Retina (tissue), 1 donor: ENCODE measurements at places on chromosomes 6 and 20.

- peak; percentile 39 for DNase-seq
Observed at GRCh38 chr6:134517145-134517658, 199.3 kb upstream of the SGK1 start.

DNA sequence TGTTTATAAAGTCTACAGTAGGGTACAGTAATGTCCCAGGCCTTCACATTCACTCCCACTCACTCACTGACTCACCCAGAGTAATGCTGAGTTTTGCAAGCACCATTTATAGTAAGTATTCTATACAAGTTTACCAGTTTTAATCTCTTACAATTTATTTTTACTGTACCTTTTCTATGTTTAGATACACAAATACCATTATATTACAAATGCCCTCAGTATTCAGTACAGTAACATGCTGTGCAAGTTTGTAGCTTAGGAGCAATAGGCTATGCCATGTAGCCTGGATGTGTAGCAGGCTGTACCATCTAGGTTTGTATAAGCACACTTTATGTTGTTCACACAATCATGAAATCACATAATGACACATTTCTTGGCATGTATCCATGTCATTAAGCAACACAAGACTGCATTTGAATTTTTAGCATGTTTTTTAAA, 673.6 kb downstream of the CD109 start:
- DNase-seq, result no peak

DNA sequence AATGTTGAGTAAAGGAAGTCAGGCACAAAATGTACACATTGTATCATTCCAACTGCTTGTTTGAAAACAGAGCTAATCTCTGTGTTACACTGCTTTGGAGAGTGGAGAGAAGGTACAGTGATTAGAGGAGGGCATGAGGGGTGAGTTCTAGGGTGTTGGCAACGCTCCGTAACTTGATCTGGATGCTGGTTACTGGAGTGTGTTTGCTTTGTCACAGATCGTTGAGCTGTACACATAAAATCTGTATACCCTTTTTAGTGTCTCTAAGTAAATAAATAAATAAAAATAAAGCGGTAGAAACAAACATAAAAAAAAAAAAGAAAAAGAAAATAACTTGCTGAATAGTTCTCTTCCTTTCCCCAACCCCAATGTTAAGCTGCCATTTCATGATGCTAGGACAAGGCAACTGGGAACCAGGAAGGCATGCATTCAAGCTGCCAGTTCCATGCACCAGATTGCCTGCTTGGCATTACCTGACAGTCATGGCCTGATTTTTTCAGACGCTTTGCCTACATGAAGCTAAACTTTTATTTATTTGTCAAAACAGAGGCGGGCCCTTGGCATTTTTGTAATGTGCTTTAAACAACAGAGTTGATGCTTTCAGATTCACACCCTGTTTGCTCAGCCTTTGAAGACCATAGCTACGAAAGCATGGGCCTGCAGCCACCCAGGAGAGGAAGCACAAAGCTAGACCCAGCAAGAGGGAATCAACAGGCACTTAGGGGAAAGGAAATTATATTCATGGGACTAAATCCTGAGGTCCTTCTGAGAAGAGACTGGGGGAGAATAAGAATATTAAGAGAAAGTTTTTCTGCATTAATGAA, 21.2 kb downstream of the TNFRSF21 start:
- DNase-seq, result no peak

GRCh38 chr20:10497791-10498190, 62.7 kb downstream of the SLX4IP start:
- no peak for DNase-seq

- no peak for DNase-seq
Observed at GRCh38 chr6:157148391-157149323, 174.7 kb downstream of the TMEM242 start.

- DNase-seq, result no peak
Observed at GRCh38 chr6:163768905-163769304, 354.4 kb downstream of the QKI start.

GRCh38 chr6:54633601-54634000, 213.0 kb upstream of the FAM83B start:
- DNase-seq, result no peak

DNA sequence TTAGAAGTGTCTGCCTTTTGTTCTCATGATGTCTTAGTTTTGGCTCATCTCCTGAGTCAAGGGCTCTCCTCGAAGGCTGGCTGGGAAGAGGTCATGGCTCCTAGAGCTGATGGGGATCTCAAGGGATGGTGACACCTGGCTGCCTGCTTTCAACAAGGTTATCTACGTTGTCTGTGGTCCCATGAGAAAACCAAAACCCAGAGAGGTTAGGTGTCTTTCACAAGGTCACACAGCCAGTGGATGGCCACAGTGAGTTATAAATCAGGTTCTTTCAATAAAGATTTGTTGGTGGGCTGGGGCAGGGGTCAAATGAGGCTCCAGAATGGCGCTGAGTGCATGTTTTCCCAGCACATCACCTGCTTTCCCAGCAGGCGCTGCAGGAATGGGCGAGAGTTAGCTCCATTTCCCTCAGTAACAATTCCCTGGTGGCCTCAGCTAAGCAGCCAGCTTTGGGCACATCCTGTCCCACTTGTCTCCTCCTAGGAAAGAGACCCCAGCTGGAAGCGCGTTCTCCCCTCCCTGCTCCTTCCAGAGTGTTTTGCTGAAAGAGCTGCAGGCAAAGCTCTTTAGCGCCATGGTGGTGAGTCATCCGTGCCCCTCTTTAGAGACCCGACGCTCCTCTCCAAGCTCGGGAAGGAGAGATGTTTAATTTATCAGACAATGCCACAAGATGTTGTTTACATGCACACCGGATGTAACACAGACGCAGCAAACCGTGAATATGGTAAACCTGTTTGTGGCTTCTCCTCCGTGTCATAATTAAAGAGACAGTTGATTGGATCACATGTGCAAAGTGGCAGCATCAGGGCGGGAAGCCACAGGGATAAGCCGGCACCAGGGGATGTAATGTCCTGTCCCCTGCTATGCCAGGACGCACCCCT, 109.7 kb downstream of the LRFN2 start:
- DNase-seq, result peak; percentile 75

DNA sequence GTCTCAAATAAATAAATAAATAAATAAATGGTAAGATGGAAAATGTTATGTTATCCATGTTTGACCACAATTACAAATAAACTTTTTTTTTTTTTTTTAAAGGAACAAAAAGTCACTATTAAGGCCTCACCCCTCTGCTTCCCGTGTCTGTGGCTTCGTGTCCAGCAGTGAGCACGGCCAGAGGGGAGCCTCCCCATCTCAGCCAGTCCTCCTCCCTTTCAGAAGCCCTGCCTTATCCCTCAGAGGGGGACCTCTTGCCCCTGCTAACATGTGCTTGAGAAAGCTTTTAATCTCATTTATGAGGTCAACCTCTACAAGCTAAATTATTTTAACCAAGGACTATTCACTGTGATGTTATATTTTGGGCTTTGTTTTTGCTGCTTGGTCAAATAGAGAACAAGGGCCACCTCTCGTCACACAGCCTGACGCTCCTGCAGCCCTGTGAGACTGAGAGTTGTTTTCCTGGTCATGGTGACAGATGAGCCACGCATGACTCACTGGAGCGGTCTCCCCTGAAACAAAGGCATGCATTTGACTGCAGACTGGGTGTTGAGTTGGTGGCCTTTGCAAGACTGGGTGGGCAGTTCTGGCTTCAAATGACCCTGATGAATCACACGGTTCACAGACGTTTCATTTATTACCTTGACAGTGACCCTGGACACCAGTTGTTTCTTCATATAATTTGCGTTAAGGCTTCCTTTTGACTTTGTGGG, 131.8 kb downstream of the TIAM2 start:
- peak; percentile 51 for DNase-seq

DNA sequence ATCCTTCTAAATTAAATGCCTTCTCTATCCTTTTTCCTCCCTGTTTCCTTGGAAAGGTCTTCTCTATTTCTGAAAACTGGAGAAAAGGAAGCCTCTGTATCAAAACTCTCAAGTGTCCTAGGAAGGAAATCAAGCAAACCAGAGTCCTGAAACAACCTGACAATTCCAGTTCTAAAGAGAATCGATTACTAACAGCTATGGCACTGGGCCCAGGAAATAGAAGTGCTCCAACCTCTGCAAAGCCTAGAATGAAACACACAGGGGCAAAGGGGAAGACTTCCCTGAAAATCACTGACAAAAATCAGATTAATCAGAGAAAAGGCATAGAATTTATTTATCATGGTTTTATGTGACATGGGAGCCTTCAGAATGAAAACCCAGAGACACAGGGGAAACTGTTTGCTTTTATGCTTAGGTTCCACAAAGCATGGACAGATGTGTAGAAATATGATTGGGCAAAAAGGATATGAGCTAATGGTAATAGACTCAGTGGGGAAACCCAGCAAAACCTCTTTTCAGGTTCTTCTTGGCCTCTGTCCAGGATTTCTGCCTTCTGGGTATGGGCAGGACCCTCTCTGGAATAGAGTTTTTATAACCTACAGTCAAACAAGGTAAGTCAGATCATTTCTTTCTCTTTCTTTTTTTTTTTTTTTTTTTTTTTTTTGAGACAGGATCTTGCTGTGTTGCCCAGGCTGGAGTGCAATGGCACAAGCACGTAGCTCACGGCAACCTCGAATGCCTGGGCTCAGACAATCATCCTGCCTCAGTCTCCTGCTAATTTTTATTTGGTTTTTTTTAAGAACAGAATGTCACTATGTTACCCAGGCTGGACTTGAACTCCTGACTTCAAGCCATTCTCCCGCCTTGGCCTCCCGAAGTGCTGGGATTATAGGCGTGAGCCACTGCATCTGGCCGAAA, 91.7 kb downstream of the CD24 start:
- DNase-seq, result no peak

- no peak for DNase-seq
Observed at GRCh38 chr20:54320148-54320607, 112.3 kb downstream of the PFDN4 start.

DNA sequence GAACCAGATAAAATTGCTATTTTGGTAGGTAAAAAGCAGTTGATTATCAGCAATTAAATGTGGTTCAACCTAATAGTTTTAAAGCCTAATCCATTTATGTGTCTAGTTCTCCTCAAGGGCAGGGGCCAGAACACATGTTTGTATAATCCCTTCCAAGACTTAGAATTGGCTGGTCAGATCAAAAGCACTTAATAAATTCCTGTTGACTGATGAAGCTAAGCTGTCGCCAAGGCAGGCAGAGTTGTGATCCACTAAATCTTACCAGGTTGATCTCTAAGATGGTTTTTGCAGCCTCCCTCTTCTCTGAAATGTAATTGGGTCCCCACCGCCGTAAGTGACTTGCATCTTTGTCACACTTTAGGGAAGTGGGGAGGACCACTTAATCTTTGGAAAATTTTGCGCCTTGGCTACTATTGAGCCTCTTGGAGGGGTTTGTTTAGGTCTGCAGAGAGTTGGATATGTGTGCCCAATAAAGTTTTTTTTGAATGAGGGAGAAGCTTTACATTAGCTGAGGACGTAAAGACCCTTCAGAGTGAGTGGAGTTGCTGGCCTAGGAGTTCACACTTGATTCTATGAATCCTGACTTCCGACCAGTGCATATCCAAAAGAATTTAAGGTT, 65.9 kb downstream of the PHF20 start:
- DNase-seq, result peak; percentile 13

GRCh38 chr6:62652692-62653328, 366.8 kb upstream of the KHDRBS2 start:
- no peak for DNase-seq

DNA sequence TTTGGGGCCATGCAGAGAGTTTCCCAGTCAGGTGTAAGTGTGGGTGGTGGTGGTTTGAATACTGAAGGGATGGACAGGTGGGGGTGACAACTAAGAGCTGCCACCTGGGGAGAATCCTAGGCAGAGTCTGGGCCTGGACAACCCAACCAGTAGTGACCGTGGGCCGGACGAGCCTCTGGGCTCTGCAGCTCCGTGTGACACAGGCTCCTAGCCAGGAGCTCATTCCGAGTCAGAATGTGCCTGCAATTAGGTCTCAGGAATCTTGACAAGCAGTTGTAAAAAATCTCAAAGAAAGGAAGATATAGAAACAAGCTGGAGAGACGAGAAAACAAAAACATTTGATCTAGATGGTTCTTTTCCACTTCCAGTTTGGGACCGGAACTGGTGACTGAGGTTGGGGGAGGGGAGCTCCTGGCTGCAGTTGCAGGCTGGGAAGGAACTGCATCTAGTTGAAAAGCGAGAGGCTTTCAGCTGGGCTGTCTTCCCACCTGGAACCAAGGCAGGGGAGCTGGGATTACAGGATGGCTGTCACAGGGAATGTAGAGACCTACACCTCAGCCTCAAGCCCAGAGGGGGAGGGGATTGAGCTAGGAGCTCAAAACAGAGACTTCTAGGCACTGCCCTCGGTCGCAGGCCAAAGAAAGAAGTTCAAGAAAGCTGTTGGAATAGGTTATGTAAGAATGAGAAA, 156.9 kb downstream of the PAX1 start:
- no peak for DNase-seq

DNA sequence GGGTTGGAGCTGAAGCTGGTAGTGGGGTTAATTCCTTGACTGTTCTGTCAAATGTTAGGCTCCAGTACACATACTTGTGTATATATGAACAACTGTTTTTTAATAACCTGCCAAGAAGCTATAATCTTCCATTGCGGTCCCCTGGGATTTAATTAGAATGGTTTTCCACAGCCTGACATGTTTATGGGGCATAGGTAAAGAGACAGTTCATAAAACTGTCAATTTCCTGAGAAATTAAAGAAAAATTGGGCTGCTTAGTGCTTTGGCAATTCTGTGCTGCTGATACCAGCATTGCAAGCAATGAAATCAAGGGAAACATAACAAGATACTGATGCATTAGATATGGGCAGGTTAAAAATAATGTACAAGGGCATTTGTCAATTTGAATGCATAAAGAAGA, 314.1 kb upstream of the SLC35B3 start:
- DNase-seq, result no peak

DNA sequence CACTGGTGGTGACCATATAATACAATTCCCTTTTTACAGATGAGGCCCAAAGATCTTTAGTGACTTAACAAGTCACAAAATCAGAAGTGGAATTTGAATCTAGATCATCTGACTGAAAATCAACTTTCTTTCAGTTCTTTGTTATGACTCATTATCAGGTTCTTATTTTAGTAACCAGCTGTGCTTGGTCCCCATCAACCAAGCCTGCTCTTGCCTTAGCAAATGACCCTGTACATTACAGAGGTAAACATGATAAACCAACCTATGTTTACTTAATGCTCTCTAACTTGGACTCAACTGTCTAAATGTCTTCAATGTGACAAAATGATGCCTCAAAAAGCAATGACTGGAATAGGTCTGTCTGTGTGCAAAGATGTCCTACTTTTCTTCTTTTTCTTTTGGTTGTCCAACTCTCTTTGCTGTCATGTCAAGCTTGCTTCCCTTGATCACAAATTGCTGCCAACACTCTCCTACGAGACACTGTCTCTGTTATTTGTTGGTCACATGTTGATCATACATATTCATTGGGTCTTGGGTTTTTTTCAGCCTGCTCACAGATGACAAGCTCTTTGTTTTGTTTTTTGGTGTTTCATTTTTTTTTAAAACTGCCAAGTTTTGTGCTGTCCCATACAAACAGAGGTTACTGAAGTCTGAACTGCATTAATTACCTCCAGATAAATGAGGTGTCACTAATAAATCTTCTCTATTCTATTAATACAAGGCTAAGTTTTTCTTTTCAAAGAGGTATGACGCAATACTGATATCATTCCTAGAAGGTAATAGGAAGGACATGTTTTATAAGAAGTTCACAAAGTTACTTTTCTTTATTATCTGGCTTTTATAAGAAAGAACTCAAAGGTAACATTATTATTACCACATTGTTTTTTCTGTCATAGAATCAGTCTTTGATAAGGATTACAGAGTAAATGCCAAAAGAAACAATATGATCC, 62.2 kb upstream of the PLN start:
- no peak for DNase-seq

GRCh38 chr20:62752671-62753501, 43.4 kb upstream of the MRGBP start:
- peak; percentile 41 for DNase-seq

GRCh38 chr20:60242836-60243505, 284.7 kb downstream of the CDH26 start:
- DNase-seq, result no peak

GRCh38 chr6:4413073-4413472, 277.7 kb upstream of the ECI2 start:
- no peak for DNase-seq
